T-cell (primary cell): ENCODE measurements at places on chromosomes 4 and X. TPM values are rescaled to one million over a fixed set of nuclear protein-coding genes. Genes with fewer than 3 reads are reported as not detected.

Gene GC
- total RNA-seq = not detected

Gene SSX4
- total RNA-seq = not detected

Gene ASB9
- not detected for total RNA-seq

DNA sequence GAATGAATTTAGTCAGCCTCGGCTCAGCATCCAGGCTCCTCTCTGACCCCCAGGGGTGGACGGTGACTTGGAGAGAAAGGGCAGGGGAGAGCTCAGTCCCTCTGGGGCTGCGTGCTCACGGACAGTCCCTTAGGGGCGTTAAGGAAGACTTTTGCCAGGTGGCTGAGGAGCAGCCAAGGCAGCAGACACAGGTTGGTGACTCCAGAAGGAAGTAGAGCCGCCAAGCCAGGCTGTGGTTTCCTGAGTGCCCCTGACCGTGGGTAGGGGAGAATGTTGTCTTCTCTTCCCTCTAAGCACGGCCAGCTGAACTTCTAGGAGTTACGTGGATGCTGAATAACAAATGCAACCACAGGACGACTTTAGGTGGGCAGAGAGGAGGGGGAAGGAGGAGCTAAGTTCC, 91.0 kb upstream of the MTM1 start:
- H3K4me3 ChIP-seq = no peak overlapping the region

DNA sequence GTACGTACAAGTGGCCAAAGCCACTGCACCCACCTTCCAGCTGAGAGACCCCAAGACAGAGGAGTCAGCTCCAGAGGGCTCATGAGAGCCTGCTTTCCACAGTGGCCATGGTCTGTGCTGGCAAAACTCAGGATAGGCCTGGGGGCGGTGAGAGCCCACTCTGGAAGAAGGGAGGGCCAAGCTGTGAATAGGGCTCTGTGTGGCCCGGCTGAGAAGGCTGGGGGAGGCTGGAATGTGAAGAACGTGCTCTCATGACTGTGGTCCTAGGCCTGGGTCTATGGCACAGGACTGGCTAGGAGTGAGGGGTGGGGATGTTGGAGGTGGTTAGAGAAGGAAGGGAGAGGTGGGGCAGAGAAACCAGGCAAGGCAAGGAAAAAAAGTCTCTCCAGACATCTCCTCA, 13.3 kb downstream of the STARD8 start:
- no peaks in the 10 kb centered on the region for H3K4me1 ChIP-seq
- DNase-seq = no peak
- H3K27me3 ChIP-seq = no peaks in the 10 kb centered on the region

- no peak overlapping the region for H3K4me3 ChIP-seq
- H3K36me3 ChIP-seq = peaks cover 67% of the 10 kb centered on the region
Measured at GRCh38 chrX:119635799-119636198, 29.6 kb upstream of the NKRF start.

DNA sequence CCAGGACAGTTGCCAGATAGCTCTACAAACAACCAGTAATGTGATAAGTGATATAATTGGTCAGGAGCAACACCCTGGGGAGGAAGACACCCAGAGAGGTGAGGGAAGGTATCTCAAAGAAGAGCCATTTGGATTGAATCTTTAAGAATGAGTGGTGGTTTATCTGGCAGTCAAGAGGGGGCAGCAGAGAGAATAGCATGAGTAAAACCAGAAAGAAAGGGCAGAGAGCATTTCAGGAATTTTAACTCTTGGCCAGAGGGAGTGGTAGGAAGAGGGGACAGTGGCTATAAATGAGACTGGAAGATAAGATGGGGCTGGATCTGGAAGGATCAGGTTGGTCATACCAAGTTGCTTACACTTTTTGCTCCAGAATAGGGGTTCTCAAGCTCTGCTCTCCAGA, 5.9 kb upstream of the SEPTIN6 start:
- DNase-seq = no peak
- no peak overlapping the region for H3K27ac ChIP-seq
- no peak overlapping the region for H3K4me3 ChIP-seq
- no peaks in the 10 kb centered on the region for H3K27me3 ChIP-seq
- H3K36me3 ChIP-seq = no peaks in the 10 kb centered on the region
- peaks cover 2% of the 10 kb centered on the region for H3K4me1 ChIP-seq
